ENCODE measurements at places on chromosomes 1 and 21. TPM values are rescaled to one million over a fixed set of nuclear protein-coding genes. Genes with fewer than 3 reads are reported as not detected.

- DNase-seq = no peak
- no peak overlapping the region for H3K27ac ChIP-seq
- no peaks in the 10 kb centered on the region for H3K27me3 ChIP-seq
Observed at GRCh38 chr21:41584603-41585176, 76.7 kb upstream of the TMPRSS2 start.

DNA sequence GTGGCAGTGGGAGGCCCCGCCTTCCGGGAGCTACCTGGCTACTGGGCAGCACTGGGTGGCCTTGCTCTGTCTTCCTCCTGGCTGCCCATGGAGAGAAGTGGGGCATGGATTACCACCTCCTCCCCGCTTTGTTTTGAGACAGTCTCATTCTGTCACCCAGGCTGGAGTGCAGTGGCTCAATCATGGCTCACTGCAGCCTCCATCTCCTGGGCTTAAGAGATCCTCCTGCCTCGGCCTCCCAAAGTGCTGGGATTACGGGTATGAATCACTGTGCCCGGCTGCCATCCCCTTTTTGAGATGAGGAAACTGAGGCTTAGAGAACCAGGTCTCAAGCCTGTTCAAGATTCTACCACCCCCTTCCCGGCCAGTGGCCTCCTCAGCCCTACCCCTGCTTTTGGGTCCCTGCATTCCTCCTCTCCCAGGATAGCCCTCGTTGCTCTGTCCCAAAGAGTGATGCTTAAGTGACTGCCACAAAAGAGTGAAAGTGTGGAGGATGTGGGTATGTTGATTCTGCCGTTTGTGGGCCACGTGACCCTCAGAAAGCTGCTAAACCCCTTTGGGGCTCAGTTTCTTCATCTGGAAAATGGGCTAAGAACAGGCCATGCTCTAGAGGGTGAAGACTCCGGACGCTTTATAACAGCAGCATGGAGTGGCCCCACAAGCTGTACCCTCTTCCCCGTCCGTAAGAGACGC, 7.8 kb downstream of the HES3 start:
- H3K36me3 ChIP-seq = peaks cover 6% of the 10 kb centered on the region
- no peaks in the 10 kb centered on the region for H3K27me3 ChIP-seq
- no peak overlapping the region for H3K27ac ChIP-seq
- no peak for DNase-seq
- peaks cover 8% of the 10 kb centered on the region for H3K4me1 ChIP-seq
- H3K4me3 ChIP-seq = no peak overlapping the region

GRCh38 chr21:37230632-37231248, 36.4 kb downstream of the VPS26C start:
- H3K27ac ChIP-seq = no peak overlapping the region
- no peaks in the 10 kb centered on the region for H3K4me1 ChIP-seq
- peaks cover 13% of the 10 kb centered on the region for H3K36me3 ChIP-seq

DNA sequence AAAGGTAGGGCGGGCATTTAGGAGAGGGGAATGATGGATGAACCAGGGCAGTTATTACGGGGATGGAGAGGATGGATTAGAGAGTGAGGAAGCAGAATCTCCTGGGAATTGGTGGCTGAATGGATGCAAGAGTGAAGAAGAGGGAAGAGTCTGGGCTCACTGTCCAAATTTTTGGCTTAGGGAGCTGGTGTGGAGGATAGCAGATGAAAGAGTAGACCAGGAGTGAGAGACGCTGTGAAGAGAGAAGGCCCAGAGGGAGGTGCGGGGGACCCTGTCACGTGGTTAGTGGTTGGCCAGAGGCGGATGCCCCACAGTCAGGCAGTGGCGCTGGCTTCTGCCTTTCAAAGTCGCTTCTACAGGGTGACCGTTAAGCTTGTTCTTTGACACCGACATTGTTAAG, 78.4 kb downstream of the PEX14 start:
- no peaks in the 10 kb centered on the region for H3K27me3 ChIP-seq
- no peaks in the 10 kb centered on the region for H3K36me3 ChIP-seq
- H3K27ac ChIP-seq = no peak overlapping the region
- no peaks in the 10 kb centered on the region for H3K4me1 ChIP-seq
- no peak overlapping the region for H3K4me3 ChIP-seq
- DNase-seq = no peak

MAEL gene
- total RNA-seq = not detected

- no peaks in the 10 kb centered on the region for H3K36me3 ChIP-seq
- H3K4me3 ChIP-seq = no peak overlapping the region
- H3K4me1 ChIP-seq = no peaks in the 10 kb centered on the region
- no peak for DNase-seq
Observed at GRCh38 chr1:242245255-242245654, 246.4 kb upstream of the MAP1LC3C start.

GRCh38 chr1:46333300-46334029, 7.1 kb upstream of the NSUN4 start:
- no peaks in the 10 kb centered on the region for H3K36me3 ChIP-seq
- H3K4me1 ChIP-seq = no peaks in the 10 kb centered on the region
- no peaks in the 10 kb centered on the region for H3K27me3 ChIP-seq
- H3K27ac ChIP-seq = no peak overlapping the region
- DNase-seq = peak; percentile 60

TNFAIP8L2 gene
- not detected for total RNA-seq
